ENCODE measurements at places on chromosomes 2 and 18. TPM values are rescaled to one million over a fixed set of nuclear protein-coding genes. Genes with fewer than 3 reads are reported as not detected.

Gene NAPG
- polyA plus RNA-seq = 17.6 TPM

Gene DSG4
- not detected for polyA plus RNA-seq

Gene COL4A3
- 53.6 TPM for polyA plus RNA-seq

Gene CPS1
- 0.72 TPM for polyA plus RNA-seq

Gene COX5B
- 198 TPM for polyA plus RNA-seq

Gene CNOT9
- polyA plus RNA-seq = 22.8 TPM

Gene SLC11A1
- 89.9 TPM for polyA plus RNA-seq

Gene REG3G
- polyA plus RNA-seq = 3.0 TPM

Gene NGEF
- polyA plus RNA-seq = 467 TPM

Gene CROCC2
- polyA plus RNA-seq = not detected

Gene GRB14
- polyA plus RNA-seq = 152 TPM

Gene CHRNG
- 0.08 TPM for polyA plus RNA-seq

Gene TANC1
- polyA plus RNA-seq = 20.3 TPM

Gene TEKT4
- not detected for polyA plus RNA-seq

Gene SULT1C2
- 0.10 TPM for polyA plus RNA-seq

Gene DPYSL5
- polyA plus RNA-seq = 1.0 TPM

Gene PROM2
- 0.07 TPM for polyA plus RNA-seq

Gene SLC4A5
- 0.51 TPM for polyA plus RNA-seq

Gene MTLN
- polyA plus RNA-seq = 218 TPM

Gene CAPG
- polyA plus RNA-seq = 192 TPM

Gene IGFBP5
- 204 TPM for polyA plus RNA-seq

Gene DLX1
- 1.4 TPM for polyA plus RNA-seq

Gene CPLX4
- not detected for polyA plus RNA-seq

Gene SLC4A3
- polyA plus RNA-seq = 5.2 TPM

Gene TTLL4
- 65.4 TPM for polyA plus RNA-seq

Gene REEP1
- polyA plus RNA-seq = 2.1 TPM

Gene ALLC
- 2.8 TPM for polyA plus RNA-seq

Gene KIF5C
- polyA plus RNA-seq = 31.2 TPM

Gene CCDC148
- polyA plus RNA-seq = 0.37 TPM

Gene PKDCC
- polyA plus RNA-seq = 170 TPM

Gene SLC5A7
- 0.53 TPM for polyA plus RNA-seq

Gene CELF4
- polyA plus RNA-seq = 10.4 TPM

Gene SPP2
- not detected for polyA plus RNA-seq

Gene KDM3A
- polyA plus RNA-seq = 41.7 TPM

Gene FOSL2
- 83.3 TPM for polyA plus RNA-seq

Gene PSMA8
- polyA plus RNA-seq = 0.07 TPM

Gene PTRHD1
- polyA plus RNA-seq = 33.4 TPM

Gene ALPG
- polyA plus RNA-seq = not detected

Gene TTN
- polyA plus RNA-seq = 0.47 TPM

Gene CFAP65
- 0.10 TPM for polyA plus RNA-seq

Gene C1D
- polyA plus RNA-seq = 14.4 TPM

Gene REG3A
- polyA plus RNA-seq = 0.88 TPM

Gene CRYGC
- not detected for polyA plus RNA-seq

Gene ALK
- polyA plus RNA-seq = 0.34 TPM

Gene CYP20A1
- 10.9 TPM for polyA plus RNA-seq

Gene ORMDL1
- polyA plus RNA-seq = 272 TPM
